ENCODE measurements at places on chromosomes 2 and 18.

GRCh38 chr18:51006948-51007789 is 22.8 kb upstream of the SMAD4 start:
- DNase-seq = no peak

- no peak for DNase-seq
Measured at GRCh38 chr18:54528942-54529376, 62.1 kb upstream of the DYNAP start.

- no peak for DNase-seq
Measured at GRCh38 chr2:157185476-157186227, 71.9 kb upstream of the GALNT5 start.

DNA sequence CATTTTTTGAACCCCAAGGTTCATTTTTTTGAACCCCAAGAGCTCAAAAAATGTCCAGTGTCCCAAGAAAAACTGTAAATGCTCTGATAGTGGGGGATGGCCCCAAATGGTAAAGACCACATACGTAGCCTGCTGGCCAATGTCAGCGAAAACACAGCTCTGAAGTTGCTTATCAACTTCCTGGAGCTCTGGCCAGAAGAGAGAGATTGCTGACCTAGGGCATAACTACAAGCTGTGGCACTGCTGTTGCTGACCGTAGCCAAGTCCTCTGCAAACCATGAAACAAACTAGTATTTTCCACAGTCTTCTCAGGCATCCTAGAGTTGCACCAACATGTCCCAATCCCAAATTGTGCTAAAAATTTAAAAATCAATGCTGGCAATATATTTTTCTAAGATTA is 50.9 kb downstream of the REEP1 start:
- no peak for DNase-seq

DNA sequence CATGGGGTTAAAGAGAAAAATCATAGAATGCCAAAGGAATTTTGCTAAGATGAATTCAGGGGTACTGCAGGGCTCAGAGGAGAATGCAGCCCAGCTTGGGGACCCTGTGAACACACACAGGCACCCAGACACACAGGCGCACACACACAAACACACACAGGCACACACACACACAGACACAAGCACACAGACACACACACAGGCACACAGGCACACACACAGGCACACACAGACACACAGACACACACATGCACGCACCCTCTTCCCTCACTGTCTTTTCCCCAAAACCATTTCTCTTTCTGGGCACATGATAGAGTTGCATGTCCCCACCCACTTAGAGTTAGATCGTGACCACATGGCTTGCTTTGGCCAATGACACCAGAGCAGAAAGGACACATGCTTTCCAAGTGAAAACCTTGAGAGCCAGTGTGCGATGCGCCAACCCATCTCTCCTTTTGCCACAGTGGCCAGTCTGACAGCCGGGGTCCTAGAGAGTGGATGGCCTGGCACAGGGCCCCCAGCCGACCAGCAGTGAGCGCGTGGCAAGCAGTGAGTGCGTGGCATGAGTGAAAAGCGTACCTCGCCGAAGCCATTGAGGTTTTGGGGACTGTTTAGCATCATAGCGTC is 163.3 kb downstream of the KLHL29 start:
- DNase-seq = no peak

DNA sequence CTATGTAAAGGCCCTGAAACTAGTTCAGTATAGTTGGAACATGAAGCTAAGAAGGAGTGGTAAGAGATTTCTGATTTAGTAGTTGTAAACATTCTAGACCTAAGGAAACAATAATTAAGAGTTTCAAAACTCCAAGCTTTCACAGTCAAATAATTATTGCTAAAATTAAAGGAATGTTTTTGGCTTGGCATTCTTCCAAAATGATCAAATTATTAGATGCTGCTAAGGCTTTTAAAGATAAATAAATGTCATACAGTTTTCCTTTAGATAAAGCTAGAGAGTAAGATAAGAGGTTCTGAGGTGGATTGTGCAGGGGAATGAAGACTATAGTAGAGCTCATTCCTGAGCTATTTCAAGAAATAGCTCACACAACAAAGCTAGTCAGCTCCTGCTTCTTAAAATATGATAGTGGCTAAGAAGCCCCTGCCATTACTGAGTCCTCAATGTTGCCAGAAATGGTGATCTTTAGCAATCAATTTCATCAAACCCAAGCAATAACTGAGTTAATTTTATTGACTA is 45.3 kb downstream of the ZC3H15 start:
- no peak for DNase-seq

DNA sequence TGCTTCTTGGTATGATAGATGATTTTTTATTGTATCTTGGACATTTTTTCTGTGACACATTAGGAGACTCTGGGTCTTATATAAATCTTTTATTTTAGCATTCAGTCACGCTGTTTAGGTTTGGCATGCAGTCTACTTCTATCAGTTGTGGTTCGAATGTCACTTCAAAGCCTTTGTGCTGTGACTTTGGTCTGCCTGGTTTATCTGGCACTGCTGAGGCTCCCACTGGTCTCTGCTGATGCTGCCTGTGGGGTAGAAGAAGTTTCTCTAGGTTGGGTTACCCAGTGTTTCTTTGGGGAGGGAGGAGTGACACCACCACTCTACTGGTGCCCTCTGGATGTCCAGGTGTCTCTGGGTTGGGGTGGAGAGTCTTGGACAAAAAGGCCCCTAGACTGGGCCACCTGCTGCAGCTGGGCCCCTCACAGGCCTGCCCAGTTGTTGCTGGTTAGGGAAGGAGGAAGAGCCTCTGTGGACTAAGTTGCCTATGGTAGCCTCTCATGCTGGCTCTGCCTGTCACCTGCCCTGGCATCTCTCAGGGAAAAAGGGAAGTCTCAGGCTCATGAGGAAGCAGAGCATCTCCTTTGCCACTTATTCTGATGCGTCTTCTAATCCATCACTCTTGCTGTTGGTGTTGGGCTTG is 115.4 kb upstream of the HS6ST1 start:
- DNase-seq = no peak

- DNase-seq = no peak
Measured at GRCh38 chr2:54336977-54337255, 80.9 kb upstream of the TSPYL6 start.

- DNase-seq = no peak
Measured at GRCh38 chr2:177460973-177461585, 68.5 kb downstream of the AGPS start.

DNA sequence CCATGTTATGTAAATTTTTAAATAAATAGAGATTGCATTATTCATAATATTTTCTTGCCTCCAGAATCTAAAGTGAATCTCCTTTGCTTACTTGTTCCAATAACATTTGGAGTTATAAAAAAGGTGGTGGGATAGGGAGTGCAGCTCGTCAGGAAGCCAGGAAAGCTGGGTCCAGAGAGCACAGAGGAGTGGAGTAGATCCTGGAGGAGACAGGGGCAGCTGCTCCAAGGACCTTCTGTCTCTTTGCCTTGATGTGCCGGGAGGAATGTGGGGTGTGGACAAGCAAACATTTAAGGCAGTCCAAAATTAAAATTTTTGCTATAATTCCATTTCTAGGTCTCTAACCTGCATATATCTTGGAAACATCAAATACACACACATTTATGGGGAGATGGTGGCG is 29.3 kb downstream of the HAUS1 start:
- no peak for DNase-seq

DNA sequence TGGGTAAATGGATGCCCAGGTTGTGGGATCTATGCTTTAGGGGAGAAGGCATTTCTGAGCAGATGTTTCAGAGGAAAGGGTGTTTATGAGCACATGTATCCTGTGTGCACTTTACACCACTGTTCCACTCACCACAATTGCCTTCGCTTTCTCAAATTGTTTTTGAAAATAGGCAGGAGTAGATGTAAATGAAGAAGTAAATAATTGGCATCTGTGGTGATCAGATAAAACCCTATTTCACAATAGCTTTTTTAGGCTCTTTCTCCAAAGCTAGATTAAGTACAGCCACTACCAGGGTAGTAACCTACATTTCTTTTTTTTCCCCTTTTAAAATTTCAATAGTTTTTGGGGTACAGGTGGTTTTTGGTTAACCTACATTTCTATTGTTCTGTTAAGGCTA is 40.6 kb downstream of the TMEM178A start:
- DNase-seq = no peak

GRCh38 chr18:73621091-73621490 is 526.5 kb downstream of the FBXO15 start:
- DNase-seq = no peak

DNA sequence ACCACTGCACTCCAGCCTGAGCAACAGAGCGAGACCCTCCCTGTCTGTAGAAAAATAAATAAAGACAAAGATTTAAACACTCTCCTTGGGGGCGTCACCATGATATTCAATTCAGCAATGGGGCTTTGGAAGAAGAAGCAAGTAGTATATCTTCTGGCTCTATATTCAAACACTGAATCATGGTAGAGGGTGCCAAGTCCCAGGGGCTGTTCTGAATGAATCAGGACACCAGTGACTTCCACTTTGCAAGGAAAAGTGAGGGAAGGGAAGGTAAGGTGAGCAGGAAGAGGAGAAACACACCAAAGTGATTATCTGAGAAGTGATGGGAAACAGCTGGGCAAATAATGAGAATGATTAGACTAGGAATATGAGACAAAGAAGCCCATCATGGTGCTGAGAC is 80.5 kb downstream of the AAK1 start:
- DNase-seq = no peak

GRCh38 chr2:109712746-109713145 is 81.4 kb upstream of the RGPD5 start:
- DNase-seq = no peak

GRCh38 chr18:23257686-23258565 is 122.6 kb downstream of the CABLES1 start:
- no peak for DNase-seq

DNA sequence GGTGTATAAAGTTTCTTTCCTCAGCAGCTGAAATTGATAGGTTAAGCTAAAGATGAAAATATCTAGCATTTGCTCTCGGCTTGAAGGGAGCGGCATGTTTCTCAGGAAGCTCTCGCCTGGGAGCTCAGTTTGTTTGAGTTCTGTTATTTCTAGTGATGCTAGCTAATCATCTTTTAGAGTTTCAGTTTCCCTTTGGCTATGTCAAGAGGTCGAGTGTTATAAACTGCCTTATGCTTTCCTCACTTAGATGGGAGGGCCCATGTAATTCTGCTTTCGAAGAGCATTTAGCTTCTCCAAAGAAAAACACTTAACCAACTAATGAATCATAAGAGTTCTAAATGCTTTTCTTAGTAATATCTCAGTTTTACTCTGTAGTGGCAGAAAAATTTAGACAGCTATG is 33.6 kb downstream of the PLCL1 start:
- DNase-seq = no peak

DNA sequence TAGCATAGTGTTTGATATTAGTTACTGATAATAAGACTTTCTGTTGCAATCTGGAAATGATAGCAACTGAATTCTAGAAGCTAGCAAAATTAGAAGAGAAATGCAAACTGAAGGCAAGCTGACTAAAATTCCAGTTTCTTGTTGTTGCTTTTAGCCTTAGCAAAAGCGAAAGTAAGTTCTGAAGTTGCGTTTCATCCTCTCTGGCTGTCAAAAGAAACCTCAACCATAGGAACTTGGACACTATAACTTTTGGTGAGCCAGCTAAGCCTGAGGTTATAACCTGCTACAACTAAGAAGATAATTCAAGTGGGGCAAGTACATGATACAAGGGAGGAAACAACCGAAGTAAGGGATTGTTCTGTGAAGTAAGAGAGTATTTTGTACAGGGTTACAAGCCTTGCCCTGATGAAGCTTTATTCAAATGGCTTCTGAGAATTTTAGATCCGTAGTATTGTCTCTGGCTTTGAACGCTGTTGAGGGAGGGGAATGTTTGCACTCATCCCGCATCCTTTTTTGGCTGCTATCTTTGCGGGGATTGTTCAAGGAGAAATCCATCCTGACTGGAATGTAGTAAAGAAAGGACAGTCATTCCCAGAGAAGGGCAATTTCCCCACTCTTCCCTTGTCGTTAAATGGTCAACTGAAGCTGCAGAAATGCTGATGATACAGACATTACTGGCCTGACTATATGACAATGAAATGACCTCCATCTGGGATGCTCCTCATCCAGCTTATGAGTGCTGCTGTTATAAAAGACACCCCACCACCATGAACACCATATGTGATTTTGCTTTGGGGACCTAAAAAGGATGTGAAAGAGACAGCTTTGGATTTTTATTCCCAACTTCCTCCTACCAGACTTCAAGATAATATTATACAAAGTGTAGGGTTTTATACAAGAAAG is 7.0 kb upstream of the TMX3 start:
- DNase-seq = no peak

- DNase-seq = no peak
Measured at GRCh38 chr2:133941666-133942065, 312.2 kb upstream of the MGAT5 start.

- no peak for DNase-seq
Measured at GRCh38 chr18:11850821-11851145, 430 bp upstream of the CHMP1B start.

GRCh38 chr2:160241251-160242137 is 41.4 kb upstream of the ITGB6 start:
- no peak for DNase-seq

GRCh38 chr2:159265171-159265576 is 21.3 kb downstream of the WDSUB1 start:
- no peak for DNase-seq

DNA sequence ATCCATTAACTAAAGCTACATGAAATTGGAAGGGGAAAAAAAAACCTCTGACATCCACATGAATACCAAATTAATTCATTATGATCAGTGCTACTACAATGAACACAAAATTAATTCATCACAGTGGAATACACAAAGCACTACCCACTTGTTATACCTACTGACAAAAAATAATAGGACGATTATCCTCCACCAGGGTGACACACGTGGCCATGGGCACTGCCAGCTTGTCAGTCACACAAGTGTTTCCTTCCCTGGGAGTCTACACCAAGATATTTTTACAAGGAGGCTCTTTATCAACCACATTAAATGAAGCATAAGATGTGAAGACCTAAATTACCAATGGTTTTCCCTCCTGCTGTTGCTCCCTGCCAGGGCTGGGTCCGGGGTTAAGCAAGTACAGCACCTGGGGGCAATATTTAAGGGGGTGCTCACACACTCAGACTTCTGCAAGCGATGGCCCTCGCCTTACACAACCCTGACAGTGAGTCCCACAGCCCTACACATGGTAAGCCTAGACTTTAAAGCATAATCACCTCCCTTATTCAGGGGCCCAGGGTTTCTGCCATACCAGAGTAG is 90.1 kb downstream of the TCF4 start:
- no peak for DNase-seq

DNA sequence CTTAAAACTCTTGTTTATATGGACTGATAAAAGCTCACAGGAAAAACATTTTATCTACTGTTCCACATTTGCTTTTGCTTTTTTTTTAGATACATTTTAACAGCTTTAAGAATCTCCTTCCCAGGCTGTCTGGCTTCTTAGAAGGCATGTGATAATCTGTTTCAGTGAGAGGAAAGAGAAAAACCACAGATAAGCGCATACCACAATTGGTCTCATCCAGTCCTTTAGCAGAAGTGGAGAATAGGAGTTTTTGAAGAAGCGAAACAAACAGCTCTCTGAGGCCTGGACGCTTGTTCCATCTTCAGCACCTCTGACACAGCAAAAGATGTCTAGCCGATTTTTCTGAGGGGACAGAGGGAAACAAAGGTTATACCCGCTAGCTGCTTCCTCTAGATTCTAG is 37.6 kb downstream of the RMC1 start:
- no peak for DNase-seq
